Left lobe of liver (tissue), 2 donors: ENCODE measurements at places on chromosomes 4 and X. TPM values are rescaled to one million over a fixed set of nuclear protein-coding genes. Genes with fewer than 3 reads are reported as not detected.

GRCh38 chrX:130561930-130562329, 160.1 kb downstream of the RBMX2 start:
- no peak for DNase-seq

- DNase-seq, result no peak
These were observed 145.4 kb downstream of the CPEB2 start for GRCh38 chr4:15147714-15148113.

- DNase-seq, result no peak
These were observed 34.8 kb upstream of the GPR78 start for GRCh38 chr4:8545439-8545765.

DNA sequence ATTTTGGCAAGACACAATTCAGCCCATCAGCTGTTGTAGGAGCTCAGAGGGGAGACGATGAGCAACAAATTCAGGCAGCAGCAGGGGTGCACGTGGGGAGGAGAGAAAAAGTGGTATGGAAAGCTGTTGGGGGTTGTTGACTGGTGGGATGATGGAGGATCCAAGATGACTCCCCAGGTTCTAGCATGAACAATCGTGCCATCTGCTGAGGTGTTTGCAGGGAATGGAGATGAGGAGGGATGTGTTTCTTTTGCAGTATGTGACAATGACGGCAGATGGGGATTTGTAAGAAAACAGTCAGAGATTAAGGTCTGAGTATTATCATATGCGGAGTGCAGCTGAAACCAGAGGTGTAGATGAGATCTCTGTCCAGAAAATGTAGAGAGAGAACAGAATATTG, 63.3 kb downstream of the SEL1L3 start:
- no peak for DNase-seq

DNA sequence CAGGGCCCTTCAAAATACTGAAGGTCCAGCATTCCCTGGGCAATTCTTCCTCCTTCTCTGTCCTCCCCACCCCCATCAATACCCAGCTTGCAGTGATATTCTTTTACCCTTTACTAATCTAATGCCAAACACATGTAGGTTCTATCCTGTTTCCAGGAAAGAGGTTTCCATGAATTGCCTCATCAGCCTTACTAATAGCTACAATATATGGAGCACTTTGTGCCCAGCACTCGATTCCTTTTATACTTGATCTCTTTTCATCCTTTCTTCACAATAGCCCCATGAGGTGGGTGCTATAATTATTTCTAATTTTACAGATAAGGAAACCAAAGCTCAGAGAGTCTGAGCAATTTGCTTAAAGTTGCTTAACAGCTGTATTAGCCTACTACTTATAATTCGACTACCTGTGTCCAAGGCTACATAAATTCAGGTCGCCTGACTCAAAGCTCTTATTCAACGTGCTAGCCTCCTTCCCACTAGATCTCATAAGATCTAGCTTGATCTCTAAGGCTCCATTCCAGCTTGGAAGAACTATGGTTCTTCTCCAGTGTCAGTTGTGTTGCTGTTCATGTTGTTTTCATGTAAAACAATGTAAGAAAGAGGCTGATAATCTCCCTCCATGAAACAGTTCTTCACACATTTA, 229.6 kb upstream of the PGRMC2 start:
- no peak for DNase-seq

- no peak for DNase-seq
These were observed 111.3 kb downstream of the ARHGAP10 start for GRCh38 chr4:147843162-147843561.

DNA sequence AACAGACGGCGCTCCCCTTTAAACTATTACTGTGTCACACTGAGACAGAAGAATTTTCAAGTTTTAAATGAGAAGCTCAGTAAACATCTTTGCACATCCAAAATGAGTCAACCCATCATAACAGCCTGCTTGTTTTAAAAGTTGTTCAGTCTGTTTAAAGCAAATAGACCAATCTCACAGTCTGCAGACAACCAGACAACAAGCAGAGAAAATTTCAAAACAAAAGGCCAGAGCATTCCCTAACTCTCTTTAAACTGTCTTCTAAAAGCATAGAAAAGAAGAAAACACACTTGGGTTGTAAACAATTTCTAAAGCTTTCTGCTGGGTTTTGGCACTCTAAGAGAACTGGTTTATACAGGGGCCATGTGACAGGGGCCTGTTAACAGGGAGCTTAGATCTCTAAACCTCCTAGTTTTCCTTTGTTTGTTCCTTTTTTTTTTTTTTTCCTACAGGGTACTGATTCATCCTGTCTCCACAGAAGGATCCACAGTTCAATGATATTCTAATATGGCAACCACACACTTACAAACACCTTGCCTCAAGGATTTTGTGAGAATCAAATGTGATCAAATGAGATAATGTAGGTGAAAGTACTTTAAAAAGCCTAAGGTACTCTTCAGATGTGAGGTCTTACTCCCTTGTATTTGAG, 100.8 kb upstream of the MAML3 start:
- DNase-seq, result no peak

DNA sequence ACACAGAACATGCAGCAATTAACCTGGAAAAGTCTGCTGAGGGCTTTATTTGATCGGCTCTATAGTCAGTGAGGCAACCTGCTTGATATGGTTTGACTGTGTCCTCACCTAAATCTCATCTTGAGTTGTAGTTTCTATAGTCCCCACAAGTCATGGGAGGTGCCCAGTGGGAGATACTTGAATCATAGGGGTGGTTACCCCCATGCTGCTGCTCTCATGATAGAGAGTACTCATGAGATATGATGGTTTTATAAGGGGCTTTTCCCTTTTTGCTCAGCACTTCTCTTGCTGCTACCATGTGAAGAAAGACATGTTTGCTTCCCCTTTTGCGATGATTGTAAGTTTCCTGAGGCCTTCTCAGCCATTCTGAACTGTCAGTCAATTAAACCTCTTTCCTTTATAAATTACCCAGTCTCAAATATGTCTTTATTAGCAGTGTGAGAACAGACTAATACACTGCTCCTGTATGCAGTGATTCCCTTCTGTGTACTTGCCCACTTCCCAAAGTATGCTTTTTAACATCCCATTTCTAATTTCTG, 78.2 kb downstream of the NPFFR2 start:
- DNase-seq, result no peak

GRCh38 chrX:71928856-71929255, 18.2 kb downstream of the NHSL2 start:
- DNase-seq, result no peak

Gene DACH2
- not detected for total RNA-seq

Gene MAP3K15
- 0.08 TPM for total RNA-seq
